ENCODE measurements at places on chromosomes 7 and 10.

- DNase-seq = peak; percentile 69
These were observed 52.7 kb upstream of the BTRC start for GRCh38 chr10:101301111-101301731.

DNA sequence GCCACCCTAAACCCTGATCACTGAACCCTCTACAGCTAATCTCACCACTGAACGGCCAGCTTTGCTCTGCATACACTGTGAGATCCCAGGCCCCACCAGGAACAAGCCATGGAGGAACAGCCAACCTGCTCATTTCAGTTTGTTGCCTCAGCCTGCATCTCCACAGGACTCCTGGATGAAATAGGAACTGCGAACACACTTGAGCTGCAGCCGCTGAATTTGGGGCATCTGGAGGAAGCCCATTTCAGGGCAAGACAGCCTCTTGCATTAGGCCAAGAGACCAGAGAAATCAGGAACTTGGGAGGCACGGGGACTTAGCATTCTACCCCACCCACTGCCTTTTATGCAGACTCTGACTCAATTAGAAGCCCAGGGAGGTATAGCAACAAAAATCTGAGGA, 14.5 kb upstream of the EGR2 start:
- DNase-seq = no peak

DNA sequence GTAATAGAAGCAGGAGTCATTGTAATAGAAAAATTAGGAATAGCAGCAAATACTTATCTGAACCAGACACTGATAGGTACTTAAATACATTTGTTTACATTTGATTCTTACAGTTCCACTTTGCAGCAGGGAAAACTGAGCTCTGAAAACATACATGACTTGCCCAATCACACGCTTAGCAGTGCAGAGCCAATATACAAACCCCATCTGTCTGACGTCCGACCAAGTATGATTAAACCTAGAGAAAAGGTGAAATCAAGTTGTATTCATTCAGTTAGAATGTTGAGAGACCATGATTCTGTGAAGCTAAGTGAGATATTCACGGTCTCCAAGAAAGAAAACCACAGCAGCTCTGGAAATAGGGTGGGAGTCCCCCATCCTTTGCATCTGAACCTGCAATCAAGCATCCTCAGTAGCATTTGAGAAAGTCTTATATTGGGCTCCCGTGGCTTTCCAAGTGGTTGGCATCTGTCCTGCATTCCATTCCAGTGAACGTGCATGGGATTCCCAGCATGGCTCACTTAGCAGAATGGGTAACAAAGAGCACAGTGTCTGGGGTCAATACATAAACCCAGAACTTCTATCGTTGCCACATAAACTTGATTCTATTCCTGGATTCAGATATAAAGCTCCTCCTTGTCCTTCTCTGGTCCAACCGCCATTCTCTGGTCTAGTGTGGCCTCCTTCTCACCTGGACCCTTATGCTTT, 148.7 kb upstream of the RSU1 start:
- peak; percentile 96 for DNase-seq

- DNase-seq = no peak
These were observed 21.6 kb upstream of the RNF148 start for GRCh38 chr7:122724366-122724765.

DNA sequence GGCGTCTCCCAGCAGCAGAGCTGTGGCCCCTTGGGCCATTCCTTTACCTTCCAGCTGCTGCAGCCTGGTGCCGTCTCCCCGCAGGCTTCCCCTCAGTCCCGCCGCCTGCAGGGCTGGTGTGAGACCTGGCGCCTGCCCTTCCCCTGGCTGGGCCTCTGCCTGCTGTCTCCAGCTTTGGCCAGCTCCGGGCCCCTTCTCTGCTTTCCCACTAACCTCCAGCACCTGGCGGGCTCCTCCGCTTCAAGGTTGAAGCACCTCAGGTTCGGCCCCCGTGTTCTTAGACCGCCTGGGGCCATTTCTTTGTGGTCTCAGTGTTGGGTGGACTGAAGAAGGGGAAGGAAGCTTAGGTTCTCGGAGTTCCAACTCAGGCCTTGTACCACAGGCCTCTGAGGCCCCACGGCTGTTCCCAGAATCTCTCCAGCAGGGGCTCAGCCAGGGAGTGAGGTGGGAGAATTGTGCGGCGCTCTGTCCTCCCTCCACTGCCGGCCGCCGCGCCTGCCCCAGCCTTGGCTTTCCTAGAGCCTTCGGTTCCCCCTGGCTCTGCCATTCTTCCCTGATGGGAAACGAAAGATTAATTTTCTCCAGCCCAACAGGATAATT, 30.3 kb downstream of the GBX1 start:
- no peak for DNase-seq

DNA sequence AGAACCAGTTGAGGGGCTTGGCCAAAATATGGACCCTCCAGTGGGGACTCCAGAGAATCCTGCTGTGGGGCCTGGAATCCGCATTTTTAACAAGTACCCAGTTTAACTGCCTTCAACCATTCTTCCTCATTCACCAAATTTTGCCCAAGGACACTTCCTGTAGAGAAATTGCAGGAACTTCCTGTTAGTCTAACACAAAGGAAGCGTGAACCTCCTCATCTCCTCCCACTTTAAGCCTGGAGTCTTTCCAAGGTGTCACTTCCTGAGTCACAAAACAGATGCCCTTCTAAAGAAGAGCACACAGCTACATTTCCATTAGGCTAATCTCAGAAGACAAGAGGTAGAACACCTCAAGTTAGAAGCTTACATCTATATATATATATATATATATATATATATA, 188.4 kb downstream of the PPP1R17 start:
- no peak for DNase-seq

GRCh38 chr7:153381275-153382040, 621.9 kb downstream of the ACTR3B start:
- DNase-seq = no peak

GRCh38 chr10:120394446-120394845, 62.6 kb upstream of the PLPP4 start:
- DNase-seq = peak; percentile 65

- no peak for DNase-seq
These were observed 158.6 kb upstream of the INSYN2A start for GRCh38 chr10:127354992-127355391.

DNA sequence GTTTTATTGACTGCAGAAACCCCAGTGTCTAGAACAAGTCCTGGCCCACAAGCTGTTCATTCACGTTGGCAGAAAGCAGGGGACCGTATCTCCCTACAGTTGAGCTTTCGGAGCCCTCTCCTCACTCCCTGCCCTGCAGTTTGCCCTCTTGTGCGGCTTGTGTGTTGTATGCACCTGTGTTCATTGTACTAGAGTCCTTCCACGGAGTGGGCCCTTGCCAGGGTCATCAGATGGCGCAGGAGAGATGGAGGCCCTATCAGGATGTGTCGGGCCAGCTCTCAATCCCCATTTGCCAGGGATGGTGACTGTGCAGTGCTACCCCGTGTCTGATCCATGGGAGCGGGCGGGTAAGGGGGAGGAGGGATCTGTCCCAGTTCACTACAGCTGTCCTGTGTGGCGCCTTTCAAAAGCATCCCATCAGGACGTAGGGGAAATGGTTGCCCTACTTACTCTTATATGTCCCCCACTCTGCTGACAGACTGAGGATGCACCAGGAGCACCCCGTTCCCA, 77.4 kb upstream of the PRR15 start:
- DNase-seq = no peak

DNA sequence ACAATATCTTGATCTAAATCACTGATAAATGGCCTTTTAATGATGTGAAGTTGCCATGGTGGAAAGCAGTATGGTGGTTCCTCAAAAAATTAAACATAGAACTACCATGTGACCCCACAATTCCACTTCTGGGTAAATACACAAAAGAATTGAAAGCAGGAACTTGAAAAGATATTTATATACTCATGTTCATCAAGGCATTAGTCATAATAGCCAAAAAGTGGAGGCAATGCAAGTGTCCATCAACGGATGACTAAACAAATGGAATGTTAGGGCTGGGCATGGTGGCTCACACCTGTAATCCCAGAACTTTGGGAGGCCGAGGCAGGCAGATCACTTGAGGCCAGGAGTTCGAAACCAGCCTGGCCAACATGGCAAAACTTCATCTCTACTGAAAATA, 2.0 kb upstream of the DNAJC12 start:
- DNase-seq = peak; percentile 15

DNA sequence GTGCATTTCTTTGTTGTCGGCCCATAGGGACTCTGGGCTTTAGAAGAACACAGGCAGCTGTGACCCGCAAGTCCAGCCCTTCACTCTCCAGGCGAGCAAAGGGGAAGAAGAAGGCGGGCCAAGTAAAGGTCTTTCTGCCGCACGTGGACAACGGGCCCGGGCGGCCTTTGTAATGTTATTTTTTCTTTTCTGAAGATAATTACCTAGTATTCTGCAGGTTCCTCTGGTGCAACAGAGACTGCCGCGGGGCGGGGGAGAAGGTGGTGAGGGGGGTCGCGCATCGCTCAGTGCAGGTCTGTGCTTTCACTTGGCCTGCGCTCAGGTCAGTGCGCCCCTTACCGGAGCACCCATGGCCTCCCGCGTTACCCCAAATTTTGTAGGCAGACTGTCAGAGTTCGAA, 7.1 kb upstream of the TBX20 start:
- DNase-seq = no peak

- no peak for DNase-seq
These were observed 51.8 kb upstream of the TRIL start for GRCh38 chr7:29009947-29010346.

All from amniotic epithelial cell (primary cell).